ENCODE measurements at places on chromosomes 6 and 20.
A peak's percentile ranks its signal among the peaks of the same experiment; 100 is the strongest.

- no peak for DNase-seq
These were observed 90.7 kb downstream of the FOXC1 start for GRCh38 chr6:1700278-1700967.

- peak; percentile 58 for DNase-seq
These were observed 2.9 kb downstream of the TNNC2 start for GRCh38 chr20:45823949-45824835.

DNA sequence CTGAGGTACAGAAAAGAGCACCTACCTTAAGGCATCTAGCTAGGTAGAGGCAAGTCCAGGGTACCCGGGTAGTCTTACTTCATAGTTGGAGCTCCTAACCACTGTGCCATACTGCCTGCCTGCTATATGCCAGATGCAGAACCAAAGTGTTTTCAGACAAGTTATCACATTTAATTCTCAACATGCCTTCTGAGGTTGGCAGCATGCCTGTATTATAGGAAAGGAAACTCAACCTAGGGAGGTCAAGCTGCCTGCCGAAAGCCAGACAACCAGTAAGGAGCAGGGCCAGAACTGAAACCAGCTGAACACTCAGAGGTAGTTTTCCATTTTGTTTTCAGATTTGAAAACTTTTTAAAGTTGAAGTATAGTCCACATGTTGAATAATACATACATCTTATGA, 5.4 kb downstream of the CTNNBL1 start:
- DNase-seq, result no peak

- DNase-seq, result no peak
These were observed 29.7 kb downstream of the GJA1 start for GRCh38 chr6:121465101-121465500.

- no peak for DNase-seq
These were observed 56.6 kb downstream of the NPEPL1 start for GRCh38 chr20:58749098-58749769.

- DNase-seq, result no peak
These were observed 194.8 kb downstream of the UNC5CL start for GRCh38 chr6:40844246-40844645.
